ENCODE measurements at places on chromosomes 3 and 15. TPM values are rescaled to one million over a fixed set of nuclear protein-coding genes. Genes with fewer than 3 reads are reported as not detected.

DNA sequence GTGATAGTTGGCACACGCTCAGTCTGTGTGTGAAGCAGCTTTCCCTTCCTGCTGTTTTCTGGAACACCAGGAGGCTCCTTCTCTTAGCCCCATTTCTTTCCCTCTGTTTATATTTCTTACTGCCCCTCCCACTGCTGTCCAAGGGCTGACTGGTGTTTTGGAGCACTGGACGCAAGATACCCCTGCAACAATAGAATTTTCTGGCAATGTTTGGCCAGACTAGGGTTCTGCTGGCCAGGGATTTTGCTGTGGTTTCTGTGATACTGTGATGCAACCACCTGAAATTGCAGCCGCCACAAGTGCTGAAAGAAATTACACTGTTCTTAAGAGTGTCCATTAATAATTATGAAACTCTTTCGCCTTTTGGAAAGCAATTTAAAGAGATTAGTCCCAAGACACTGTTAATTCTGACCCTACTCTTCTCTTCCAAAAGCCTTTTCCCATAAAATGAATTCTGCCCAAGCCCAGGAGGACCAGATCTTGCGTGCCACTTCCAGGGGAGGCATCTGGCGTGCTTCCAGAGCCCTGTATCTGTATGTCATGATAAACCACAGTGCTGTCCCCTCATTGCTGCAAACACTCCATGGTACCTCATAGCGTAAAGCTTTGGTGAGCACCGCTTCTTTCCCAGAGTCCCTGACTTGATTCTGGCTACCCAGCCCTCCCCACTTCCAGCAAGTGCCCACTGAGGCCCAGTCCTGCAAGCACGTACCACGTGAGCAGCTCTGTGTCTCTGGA lies 159.4 kb upstream of the CHRM5 start:
- DNase-seq, result no peak

The MYRIP gene
- total RNA-seq, result not detected

DNA sequence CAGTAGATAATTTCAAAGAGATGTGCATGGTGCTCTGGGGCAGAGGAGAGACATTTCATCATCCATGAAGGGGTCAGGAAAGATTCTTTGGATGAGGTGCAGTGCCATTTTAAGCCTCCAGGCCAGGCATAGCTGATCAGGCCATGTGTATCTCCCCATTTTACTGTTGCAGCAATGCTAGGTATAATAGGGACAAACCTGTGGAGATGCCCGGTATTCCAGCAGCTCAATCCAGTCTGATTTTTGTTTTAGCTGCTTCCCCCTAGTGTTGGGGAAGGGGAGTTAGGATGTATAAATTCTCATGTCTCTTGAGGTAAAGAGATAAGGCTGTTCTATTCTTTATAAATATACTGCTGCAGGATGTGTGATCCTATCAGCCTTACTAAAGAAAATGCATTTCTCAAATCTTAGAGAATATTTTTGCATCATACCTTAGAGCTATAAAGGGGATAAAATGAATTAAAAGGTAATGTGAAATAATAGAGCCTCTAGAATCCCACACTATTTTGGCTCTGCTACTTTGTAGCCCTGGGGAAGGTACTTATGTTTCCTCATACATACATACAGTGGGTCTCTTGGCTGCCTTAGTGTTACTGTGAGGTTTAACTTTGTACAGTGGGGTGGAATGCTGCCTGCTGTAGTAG lies 5.2 kb downstream of the CDV3 start:
- DNase-seq, result no peak

GRCh38 chr3:127053979-127054378 lies 71.1 kb downstream of the PLXNA1 start:
- DNase-seq, result no peak

The CHDH gene
- total RNA-seq, result 20.9 TPM

DNA sequence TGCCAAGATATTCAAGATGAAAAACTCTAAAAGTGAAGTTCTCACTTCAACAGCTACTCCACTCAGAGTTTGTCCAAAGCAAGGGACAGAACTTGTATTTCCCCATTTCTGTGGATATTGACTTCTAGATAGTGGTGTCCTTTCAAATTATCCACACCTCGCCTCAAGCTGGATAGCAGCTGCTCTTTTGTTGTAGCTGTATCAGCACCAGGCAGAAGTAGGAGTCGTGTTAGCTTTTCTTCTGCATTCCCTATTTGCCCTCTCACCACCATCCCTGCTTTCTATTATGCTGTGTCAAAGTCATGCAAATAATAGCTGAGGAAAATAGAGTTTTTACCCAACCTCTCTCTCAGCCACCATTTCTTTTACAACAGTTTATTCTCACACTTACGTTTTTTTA lies 303.8 kb downstream of the EPHA3 start:
- no peak for DNase-seq

The SLC12A1 gene
- total RNA-seq, result not detected

- no peak for DNase-seq
These were observed 1069.8 kb downstream of the IGSF11 start for GRCh38 chr3:117964814-117965213.

GRCh38 chr3:168722091-168722490 lies 626.4 kb upstream of the GOLIM4 start:
- DNase-seq, result no peak

DNA sequence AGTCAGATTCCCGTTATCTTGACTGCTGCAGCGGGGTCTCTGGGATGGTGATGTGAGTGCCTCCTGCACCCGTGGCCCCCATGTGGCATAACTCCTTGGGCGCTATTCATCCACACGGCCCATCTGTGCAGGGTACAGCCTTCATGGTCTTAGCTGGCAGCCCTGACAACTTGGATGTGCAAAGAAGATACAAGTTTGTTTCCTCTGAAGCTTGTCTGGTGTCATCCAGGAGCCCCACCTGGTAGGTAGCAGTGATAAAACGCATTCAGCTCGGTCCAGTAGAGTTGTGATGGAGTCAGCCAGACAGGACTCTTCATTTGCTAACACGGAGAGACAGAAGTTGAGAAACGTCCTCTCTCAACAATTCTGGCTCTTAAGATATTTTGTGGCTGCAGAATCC lies 53.3 kb downstream of the CORO2B start:
- no peak for DNase-seq

The TKT gene
- 445 TPM for total RNA-seq

The PRR23B gene
- not detected for total RNA-seq

The PYGO1 gene
- 9.7 TPM for total RNA-seq

DNA sequence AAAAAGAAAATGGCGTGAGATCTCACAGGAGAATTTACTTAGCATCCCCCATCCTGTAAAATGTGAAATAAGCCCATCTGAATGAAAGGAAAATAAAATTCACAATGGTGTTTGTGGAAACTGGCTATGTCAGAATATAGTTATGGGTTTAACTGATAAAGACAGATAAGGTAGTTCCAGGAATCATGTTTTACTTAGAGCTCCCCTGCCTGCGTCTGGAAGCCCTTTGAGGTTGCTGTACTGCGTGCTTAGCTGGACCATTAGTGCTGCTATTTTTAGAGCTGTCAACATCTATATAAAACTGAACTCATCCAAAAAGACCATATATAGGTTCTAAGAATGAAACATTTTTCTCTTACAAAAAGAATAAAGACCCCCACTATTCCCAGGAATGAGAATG lies 130.8 kb downstream of the LSAMP start:
- no peak for DNase-seq

The ANKRD34C gene
- total RNA-seq, result not detected

DNA sequence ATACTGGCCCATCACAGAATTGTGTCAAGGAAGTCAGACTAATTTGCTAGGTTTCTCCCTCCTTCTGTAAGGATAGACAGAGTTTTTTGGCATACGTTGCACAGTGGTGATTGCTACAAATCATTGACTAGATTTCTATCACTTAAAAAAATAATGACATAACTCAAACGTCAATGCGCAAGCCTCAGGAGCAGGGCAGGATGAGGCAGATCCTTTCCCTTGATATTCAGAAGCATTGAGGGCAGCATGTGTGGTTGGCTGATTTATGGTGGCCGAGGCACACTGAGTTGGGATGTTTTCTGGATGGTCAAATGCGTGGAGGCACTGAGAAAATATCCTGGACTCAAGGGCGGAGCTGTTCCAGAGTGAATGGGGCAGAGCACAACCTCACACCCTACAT lies 14.4 kb downstream of the THSD4 start:
- no peak for DNase-seq

DNA sequence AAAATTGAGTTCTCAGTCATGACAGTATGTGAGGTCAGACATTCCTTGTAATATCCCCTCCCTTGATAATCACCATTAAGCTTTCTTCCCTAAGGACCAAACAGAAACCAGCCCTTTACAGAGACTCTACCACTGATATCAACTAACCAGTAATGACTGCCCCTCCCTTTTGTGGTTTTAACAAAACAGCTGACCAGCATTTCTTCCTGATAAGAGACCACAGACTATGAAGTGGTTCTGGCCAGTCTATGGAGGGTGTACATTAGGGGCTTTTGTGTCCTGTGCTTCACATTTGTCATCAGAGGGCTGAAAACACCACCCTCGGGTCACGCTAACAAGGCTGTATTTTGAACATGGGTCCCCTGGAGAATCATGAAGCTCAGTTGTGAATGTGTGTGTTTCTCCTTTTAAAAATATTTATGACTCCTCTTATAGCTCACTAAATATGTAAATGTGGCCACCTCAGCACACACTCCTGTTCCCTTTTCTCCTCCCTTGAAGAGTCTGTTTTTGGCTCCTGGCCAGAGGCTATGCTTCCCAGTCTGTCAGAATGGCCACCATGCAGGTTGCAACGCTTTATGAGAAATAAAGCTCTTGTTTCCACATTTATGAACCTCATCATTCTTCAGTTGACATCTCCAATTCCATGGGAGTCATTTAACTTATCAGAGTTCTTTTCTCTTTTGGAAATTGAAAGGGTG lies 239.3 kb downstream of the CPNE4 start:
- no peak for DNase-seq

DNA sequence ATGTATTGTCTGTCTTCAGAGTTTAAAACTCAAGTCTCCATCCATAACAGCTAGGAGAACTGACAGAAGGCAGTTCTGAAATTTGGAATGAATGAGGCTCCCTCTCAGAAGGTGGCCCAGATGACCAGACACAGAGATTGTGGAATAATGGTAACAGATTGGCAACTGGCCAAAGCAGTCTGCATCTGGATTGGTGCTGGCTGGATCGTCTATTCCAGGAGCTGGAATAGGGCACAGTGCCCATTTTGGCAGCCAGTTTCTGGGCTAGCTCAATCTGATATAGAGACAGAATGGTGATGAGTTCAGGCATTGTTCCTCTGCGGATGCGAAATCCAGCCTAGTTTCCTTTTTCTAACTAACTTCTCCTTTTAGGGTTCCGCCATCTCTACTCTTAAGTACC lies 851.7 kb downstream of the PDCD6IP start:
- no peak for DNase-seq

- no peak for DNase-seq
These were observed 2.7 kb downstream of the RAB8B start for GRCh38 chr15:63191895-63192618.

DNA sequence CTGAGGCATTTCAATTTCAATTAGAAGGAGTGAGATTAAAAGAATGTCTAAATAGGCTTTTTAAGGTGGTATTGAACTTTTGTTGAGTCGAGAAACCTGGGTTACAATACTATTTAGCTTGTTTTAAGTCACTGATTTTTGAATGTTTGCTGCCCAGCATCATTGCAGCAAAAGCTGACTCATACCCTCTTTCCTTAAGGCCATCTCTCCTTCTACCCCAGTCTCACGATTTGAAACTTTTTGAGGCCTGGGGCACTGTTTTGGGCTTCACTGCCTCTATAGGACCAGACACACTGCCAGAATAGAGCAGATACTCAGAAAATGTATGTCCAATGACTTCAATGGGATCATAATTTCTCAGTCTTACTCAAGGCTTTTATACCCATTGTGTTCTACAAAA lies 319.6 kb upstream of the TGFBR2 start:
- no peak for DNase-seq

- no peak for DNase-seq
These were observed 167.1 kb upstream of the WNT5A start for GRCh38 chr3:55654123-55654760.

DNA sequence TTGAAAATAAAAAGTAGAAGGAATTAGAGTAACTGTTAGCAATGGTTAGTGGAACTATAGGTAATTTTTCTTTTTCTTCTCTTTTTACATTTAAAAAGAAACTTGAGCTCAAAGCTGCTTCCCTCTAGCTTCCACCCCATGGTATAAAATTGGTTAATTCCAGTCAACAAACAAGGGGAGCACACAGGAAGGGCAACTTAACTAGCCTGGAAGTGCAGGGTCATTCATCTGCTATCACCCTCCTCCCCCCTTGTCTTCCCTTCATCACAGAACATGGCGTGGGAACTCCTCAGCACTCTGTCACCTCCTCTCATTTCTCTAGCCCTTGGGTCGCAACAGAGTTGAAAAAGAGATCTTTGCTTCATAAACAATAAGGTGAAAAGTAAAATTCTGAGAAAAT lies 20.0 kb downstream of the MASP1 start:
- DNase-seq, result no peak

The DBR1 gene
- 16.2 TPM for total RNA-seq

DNA sequence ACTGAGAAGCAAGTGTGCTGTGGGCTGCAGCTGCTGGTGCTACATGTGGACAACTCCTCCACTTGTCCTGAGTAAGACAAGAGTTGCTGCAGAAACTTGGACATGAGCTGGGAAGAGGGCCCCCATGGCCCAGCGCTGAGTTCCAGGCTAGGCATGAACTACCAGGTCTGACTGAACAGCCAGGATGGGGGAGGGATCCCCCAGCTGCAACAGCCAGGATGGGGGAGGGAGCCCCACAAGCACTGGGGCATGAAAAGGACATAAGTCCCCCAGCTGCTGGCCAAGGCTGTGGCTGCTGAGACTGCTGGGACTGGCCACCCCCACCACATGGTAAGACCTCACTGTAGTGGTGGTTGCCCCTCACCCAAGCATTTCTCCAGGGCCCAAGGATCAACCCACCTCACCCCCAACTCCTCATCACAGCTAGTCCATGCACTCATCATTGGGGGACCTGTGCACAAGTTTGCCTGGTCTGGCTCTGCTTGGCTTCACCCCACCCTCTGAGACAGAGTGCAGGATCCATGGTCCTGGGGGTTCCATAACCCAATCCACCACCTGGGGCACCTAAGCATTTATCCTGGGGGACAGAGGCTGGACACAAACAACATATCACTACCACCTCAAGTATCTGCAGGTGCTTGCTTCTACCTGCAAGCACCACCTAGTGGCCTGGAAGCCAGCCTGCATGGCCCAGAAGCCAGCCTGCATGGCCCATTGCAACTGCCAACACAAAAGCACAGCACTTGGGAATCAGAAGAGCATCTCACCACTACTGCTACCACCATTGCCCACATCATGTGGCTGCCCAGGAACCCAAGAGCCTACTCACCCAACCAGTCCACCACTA lies 84.5 kb upstream of the STT3B start:
- peak; percentile 15 for DNase-seq

GRCh38 chr3:67858492-67858891 lies 204.1 kb upstream of the SUCLG2 start:
- no peak for DNase-seq

All from upper lobe of left lung (tissue), 6 donors.